AG04450 (cell line): ENCODE measurements at places on chromosomes 6 and 20. TPM values are rescaled to one million over a fixed set of nuclear protein-coding genes. Genes with fewer than 3 reads are reported as not detected.
A peak's percentile ranks its signal among the peaks of the same experiment; 100 is the strongest.

DNA sequence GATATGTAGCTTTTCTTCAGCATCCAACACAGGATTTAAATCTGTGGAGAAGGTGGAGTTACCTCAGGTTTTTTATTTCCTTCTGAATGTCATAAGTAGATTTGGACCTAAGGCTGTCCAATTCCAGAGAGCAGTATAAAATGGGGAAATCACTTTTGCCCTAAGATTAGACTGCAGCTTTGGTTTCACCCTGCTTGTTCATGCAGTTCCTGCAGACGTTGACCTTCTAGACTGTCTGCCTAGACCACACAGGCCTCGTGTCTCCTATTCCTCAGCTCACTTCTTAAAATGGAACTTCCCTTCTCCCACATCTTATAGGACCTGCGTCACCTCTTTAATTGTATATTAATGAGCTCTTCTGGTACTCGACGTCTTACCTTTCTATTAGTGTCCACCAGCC lies 26.0 kb upstream of the C6orf62 start:
- DNase-seq, result no peak

The BTN1A1 gene
- 0.04 TPM in 1 of 2 replicates, not detected in the other for polyA plus RNA-seq

GRCh38 chr6:13338038-13338437 lies 9.7 kb upstream of the TBC1D7 start:
- no peak for DNase-seq

DNA sequence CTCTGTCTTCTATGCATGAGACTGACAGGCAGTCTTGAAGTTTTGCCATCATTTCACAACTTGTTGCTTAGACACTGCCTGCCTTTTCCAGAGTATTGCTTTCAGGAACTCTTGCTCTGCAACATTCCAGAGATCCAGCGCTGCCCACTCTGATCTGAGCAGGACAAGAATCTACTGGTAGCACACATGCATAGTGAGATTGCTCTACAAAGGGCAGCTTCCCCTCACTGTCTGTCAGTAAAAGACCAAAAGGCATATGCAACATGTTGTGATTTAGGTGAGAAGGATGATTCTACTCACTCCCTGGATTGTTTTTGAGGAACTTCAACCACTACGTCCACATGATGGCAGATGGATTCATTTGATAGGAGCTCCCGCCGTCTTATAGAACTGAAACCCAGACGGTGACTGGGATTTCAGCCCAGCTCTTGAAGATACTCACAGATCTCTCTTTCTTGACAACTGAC lies 259.1 kb downstream of the ARID1B start:
- no peak for DNase-seq

DNA sequence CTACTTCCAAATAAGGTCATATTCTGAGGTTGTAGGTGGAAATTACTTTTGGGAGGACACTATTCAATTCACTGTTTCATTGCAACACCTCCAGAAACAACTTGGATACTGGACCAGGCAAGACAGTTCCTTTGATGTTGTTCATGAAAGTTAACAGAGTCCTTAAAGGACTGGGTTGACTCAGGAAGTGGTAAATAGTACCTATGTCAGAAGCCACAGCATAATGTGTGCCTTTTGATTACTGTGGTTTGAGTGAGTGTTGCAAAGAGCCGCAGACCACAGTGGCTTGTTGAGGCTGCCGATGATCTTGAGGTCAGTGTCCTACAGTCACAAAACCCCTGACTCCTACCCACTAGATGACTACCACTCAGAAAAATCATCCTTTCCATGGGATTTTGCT lies 10.9 kb downstream of the IL20RA start:
- no peak for DNase-seq

- DNase-seq, result no peak
These were observed 30.6 kb downstream of the DACT2 start for GRCh38 chr6:168288781-168289570.

GRCh38 chr20:43583133-43583864 lies 7.4 kb upstream of the IFT52 start:
- DNase-seq, result no peak

The PAK5 gene
- polyA plus RNA-seq, result not detected in 2 replicates

DNA sequence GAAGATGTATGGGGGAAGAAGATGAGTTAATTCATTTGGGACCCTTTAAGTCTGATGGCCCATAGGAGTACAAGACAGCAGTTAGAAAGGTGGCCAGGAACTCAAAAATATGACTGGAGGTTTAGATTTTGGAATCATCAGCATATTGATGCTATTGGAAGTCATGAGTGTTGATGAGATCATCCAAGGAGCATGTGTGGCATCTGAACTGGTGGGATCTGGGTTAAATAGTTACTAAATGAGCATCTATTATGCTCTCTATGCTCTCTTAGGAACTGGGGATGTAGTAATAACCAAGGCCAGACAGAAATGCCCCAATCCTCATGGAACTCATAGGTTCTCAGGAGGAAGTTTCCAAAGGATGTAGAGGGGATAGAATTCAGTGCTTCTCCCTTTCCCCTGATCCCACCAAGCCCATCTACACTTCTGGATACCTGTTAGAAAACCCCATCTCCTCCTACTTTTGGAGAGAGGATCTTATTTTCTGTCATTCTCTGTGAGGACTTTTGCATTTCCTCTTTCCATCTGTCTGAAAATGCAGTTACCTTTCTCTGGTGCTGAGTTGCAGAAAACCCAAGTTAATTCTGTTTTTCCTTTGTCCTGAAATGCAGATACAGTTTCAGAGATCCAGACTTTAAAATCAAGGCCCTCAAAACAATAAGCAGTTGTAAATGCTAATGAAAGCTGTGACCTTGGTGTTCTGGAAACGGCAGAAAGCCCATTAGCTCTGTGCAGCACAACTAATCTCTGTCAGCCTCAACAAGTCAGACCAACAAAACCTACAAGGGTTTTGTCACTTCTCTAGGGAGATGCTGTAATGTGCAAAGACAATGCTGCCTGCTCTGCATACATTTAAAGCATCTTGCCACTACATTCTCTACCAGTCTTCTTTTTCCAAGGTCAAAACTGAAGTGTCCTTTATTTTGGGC lies 65.8 kb downstream of the TBC1D7 start:
- no peak for DNase-seq

The SAMD5 gene
- 1.9 and 3.1 TPM in 2 replicates for polyA plus RNA-seq

The CGAS gene
- polyA plus RNA-seq, result 2.0 and 2.1 TPM in 2 replicates

The MRPS18B gene
- polyA plus RNA-seq, result 56.6 and 59.8 TPM in 2 replicates

DNA sequence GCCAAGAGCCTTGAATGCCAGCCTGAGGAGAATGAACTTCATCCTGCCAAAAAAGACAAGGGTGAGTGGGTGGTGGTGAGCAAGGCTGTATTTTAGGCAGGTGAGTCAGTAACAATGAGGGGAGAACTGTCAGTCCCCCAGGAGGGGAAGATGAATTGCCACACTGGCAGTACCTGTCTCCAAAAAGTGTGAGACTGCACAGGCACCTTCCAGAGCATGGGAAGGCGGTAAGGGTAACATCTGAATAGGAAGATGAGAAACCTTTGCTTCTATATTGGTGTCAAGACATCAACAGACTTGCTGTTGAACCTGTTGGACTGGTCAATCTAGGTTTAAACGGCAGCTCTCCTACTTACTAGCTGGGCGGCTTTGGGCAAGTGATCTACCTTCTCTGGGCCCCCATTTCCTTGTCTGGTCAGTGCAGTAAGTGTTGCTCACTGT lies 30.9 kb downstream of the STK35 start:
- DNase-seq, result no peak

The DYNLT2 gene
- polyA plus RNA-seq, result 0.46 and 0.64 TPM in 2 replicates

GRCh38 chr6:100968949-100969348 lies 87.8 kb upstream of the ASCC3 start:
- no peak for DNase-seq

DNA sequence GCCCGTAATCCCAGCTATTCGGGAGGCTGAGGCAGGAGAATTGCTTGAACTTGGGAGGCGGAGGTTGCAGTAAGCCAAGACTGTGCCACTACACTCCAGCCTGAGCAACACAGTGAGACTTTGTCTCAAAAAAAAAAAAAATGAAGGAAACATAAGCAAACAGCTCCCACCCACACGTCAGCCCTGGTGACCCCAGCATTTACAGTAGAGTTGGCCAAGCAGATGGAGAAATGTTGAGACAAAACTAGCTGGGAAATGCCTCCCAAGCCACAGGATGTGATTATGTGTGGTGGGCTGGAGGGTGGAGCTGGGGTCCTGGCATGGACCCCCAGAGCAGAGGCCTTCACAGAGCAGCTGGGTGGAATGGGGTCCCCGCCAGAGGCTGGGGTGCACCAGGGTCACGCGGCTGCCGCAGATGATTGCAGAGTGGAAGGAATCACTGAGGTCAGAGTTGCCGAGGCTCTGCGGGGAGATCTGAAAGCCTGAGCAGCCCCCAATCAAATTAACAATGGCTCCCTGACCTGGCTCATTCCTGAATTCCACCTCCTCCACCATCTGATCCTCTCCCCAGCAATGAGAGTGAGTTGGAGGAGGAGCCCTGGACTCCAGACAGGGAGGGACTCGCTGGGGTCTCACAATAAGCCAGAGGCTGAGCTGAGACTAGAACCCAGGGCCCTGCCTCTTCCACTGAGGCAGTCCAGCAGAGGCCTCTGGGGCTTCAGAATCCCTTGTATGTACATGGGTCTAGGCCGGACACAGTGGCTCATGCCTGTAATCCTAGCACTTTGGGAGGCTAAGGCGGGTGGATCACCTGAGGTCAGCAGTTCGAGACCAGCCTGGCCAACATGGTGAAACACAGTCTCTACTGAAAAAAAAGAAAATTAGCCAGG lies 34.7 kb upstream of the TGM2 start:
- peak; percentile 61 for DNase-seq

DNA sequence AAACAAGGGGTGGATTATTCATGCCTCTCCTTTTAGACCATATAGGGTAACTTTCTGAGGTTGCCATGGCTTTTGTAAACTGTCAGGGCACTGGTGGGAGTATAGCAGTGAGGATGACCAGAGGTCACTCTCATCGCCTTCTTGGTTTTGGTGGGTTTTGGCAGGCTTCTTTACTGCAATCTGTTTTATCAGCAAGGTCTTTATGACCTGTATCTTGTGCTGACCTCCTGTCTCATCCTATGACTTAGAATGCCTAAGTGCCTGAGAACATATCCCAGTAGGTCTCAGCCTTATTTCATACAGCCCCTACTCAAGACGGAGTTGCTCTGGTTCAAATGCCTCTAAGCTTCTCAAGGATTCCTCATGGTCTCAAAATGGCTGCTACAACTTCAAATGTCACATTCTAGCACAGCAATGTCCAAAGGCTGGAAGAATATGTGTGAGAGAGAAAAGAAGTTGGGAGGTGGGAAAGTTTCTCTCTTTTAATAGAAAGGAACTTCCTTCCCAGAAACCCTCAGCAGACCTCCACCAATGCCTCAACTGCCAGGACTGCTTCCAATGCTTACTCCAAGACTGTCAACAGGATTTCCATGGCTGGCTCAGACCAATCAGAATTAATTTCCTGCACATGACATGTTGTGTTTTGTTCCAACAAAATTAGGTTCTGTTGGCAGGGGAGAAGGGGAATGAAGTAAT lies 46.6 kb upstream of the SLC9A8 start:
- DNase-seq, result no peak

- DNase-seq, result no peak
These were observed 284.9 kb downstream of the PRKN start for GRCh38 chr6:162442687-162443086.

The CALHM5 gene
- polyA plus RNA-seq, result 6.8 and 7.7 TPM in 2 replicates

The RAET1E gene
- not detected in 2 replicates for polyA plus RNA-seq

- no peak for DNase-seq
These were observed 126.3 kb downstream of the PRND start for GRCh38 chr20:4848041-4848440.

GRCh38 chr20:43238833-43239232 lies 49.1 kb upstream of the PTPRT start:
- DNase-seq, result no peak

DNA sequence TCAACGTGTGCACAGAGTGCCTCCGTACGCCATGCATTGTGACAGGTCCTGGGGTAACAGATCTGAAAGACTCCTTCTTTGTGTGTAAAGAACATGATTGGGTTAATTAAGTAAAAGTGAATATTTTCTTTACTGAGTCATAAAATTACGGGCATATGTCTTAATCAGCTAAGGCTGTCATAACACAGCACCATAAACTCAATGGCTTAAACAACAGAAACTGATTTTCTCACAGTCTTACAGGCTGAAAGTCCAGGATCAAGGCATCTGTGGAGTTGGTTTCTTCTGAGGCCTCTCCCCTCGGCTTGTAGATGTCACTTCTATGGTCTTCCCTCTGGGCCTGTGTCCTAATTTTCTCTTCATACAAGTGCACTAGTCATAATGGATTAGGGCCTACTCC lies 176.9 kb downstream of the MTFR2 start:
- no peak for DNase-seq

- DNase-seq, result no peak
These were observed 4.9 kb upstream of the SLC44A4 start for GRCh38 chr6:31883676-31884075.

The AKAP7 gene
- polyA plus RNA-seq, result 1.1 and 1.9 TPM in 2 replicates

- DNase-seq, result no peak
These were observed 145.9 kb upstream of the OLIG3 start for GRCh38 chr6:137640086-137640485.

DNA sequence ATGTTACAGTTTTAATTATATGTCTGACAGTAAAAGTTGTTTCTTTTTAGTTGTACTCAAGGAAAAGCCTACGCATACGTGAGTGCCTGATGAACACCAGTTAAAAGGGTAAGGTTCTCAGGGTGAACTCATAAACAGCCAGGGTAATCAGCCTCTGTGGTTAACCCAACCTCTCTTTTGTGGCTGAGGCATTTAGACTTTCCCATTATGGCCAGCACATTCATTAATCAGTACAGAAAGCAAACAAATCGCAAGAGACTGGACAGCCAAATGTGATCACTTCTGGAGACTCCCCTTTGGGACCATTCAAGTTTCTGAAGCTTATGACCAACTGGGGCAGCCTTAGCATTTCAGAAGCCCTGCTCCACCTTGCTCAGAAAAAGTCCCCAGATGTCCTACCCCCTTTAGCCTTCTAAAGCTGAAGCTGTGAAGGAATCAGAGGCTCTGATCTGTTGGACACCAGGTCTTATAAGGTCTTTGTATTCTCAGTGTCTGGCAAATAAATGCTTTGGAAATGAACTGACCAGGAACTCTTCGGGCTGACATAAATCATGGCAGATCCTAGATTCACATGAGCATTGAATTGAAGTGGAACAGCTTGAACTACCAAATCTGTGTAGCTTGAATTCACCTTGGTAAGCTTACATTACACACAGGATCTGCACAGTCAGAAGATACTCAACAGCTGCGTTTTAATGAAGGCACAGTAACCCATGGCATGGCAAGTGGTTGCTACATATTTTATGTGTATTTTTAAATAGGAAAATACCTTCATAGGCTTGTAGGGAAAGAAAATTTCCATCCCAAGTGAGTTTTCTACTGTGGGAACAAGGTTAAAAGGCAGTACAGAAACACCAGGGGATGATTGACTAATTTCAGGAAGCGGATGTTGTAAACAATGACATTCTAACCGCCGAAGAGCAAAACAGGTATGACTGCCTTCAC lies 18.7 kb downstream of the IL20RA start:
- DNase-seq, result no peak

GRCh38 chr6:14397518-14397901 lies 279.9 kb downstream of the CD83 start:
- no peak for DNase-seq

DNA sequence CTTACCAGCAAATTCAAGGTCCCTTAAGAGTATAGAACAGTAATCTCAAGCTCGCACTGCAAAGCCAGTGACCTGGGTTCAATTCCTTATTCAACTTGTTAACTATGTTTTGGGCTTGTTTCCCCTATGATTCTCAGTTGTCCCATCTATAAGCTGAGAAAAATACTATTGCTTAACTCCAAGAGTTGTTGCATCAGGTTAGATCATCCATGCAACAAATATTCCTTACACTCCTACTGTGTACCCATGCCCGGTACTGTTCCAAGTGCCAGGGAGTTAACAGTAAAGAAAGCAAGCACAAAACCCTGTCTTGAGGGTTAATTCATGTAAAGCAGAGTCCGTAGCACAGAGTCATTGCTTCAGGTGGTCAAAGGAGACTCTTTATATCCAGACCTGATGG lies 247.3 kb downstream of the MAFB start:
- no peak for DNase-seq
